ENCODE measurements at places on chromosomes 11 and 22. TPM values are rescaled to one million over a fixed set of nuclear protein-coding genes. Genes with fewer than 3 reads are reported as not detected.

HARBI1 gene
- total RNA-seq = 8.0 TPM

UCP3 gene
- total RNA-seq = 6.1 TPM

MMP1 gene
- not detected for total RNA-seq

AIFM3 gene
- 0.53 TPM for total RNA-seq

MPPED2 gene
- 1.5 TPM for total RNA-seq

IL18 gene
- 0.95 TPM for total RNA-seq

- H3K36me3 ChIP-seq = no peaks in the 10 kb centered on the region
- no peak for DNase-seq
- no peak overlapping the region for H3K4me3 ChIP-seq
- H3K27ac ChIP-seq = no peak overlapping the region
- no peaks in the 10 kb centered on the region for H3K27me3 ChIP-seq
- no peaks in the 10 kb centered on the region for H3K4me1 ChIP-seq
These were observed 150.9 kb upstream of the TTC12 start for GRCh38 chr11:113163291-113164030.

GRCh38 chr11:22753416-22753815, 76.2 kb downstream of the SVIP start:
- no peaks in the 10 kb centered on the region for H3K36me3 ChIP-seq
- H3K4me1 ChIP-seq = no peaks in the 10 kb centered on the region
- H3K27me3 ChIP-seq = no peaks in the 10 kb centered on the region
- no peak overlapping the region for H3K4me3 ChIP-seq
- H3K27ac ChIP-seq = no peak overlapping the region

- DNase-seq = no peak
- no peaks in the 10 kb centered on the region for H3K4me1 ChIP-seq
- H3K4me3 ChIP-seq = no peak overlapping the region
- H3K36me3 ChIP-seq = no peaks in the 10 kb centered on the region
- no peak overlapping the region for H3K27ac ChIP-seq
These were observed 69.2 kb upstream of the GRK3 start for GRCh38 chr22:25495285-25495684.

- no peaks in the 10 kb centered on the region for H3K27me3 ChIP-seq
- H3K4me1 ChIP-seq = no peaks in the 10 kb centered on the region
These were observed 95.4 kb upstream of the PITPNB start for GRCh38 chr22:28014211-28015045.

- H3K27ac ChIP-seq = no peak overlapping the region
- H3K4me3 ChIP-seq = no peak overlapping the region
- H3K36me3 ChIP-seq = no peaks in the 10 kb centered on the region
- no peak for DNase-seq
- H3K4me1 ChIP-seq = no peaks in the 10 kb centered on the region
These were observed 14.5 kb downstream of the OTOG start for GRCh38 chr11:17561526-17561925.

DNA sequence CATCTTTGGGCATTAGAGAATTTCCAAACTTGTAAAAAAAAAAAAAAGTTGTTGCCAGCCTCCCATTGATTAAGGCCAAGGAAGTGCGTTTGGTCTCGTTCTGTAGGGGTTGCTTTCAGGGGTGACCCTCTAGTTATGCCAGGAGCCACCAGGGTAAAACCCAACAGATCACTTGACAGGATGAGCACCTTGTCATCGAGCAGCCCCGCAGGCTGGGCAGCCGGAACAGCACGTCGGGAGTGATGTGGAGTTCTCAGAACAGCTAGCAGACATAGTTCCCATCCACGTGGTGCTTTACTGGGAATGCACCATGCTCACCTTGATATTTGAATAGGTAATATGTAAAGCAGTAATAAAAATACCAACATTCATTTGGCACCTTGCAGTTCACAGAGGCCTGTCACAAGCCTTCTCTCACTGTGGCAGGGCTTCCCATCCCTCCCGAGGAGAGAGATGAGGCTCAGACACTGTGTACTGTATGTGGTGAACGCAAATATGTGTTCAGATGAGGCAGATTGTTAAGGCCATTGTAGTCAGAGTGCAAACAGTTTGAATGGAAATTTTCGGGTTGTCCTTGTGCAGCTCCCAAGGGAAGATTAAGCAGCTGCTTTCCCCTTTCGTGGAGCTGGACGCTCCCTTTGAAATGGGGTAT, 70.9 kb upstream of the SORL1-AS1 start:
- H3K4me1 ChIP-seq = peaks cover under 1% of the 10 kb centered on the region
- no peaks in the 10 kb centered on the region for H3K27me3 ChIP-seq
- H3K4me3 ChIP-seq = no peak overlapping the region
- no peak for DNase-seq

DNA sequence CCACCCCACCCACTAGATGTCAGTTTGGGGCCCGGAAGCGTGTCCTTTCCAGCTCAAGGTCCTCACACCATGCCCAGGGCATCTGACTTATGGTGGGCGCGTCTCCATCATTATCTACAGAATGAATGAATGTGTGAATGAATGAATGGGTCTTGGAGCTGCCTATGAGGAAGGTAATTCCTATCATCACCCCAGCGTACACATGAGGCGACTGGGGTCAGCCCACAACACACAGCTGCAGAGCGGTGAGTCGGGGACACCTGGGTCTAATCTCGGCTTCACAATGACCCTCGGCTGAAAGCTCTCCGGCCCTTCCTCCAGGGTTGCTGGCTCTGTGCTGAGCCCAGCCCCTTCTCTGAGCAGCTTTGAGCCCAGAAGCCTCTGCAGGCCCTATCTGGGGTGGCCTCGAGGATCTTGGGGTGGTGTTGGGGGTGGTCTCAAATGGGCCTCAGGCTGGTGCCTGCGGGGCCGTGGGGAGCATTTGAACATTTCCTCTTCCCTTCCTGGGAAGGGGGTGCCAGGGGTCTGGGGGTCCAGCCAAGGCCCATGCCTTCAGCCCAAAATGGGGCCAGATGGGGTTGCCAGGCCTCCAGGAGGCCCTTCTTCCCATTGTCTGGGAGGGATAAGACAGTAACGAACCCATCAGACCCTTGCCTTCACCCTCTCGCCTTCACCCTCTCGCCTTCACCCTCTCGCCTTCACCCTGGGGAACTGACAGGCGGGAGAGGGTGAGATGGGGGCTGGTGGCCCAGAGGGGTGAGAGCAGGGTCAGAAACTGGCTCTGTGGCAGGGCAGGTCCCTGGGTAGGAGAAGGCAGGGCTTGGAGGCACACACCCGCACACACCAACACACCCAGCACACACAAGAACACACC, 82.4 kb downstream of the MYEOV start:
- H3K4me1 ChIP-seq = no peaks in the 10 kb centered on the region
- no peak for DNase-seq
- H3K27ac ChIP-seq = no peak overlapping the region

GRCh38 chr11:2379466-2380174, 2.5 kb downstream of the CD81 start:
- H3K27ac ChIP-seq = no peak overlapping the region
- H3K4me1 ChIP-seq = peaks cover 32% of the 10 kb centered on the region
- peaks cover 10% of the 10 kb centered on the region for H3K36me3 ChIP-seq
- no peaks in the 10 kb centered on the region for H3K27me3 ChIP-seq
- H3K4me3 ChIP-seq = no peak overlapping the region
- no peak for DNase-seq

DNA sequence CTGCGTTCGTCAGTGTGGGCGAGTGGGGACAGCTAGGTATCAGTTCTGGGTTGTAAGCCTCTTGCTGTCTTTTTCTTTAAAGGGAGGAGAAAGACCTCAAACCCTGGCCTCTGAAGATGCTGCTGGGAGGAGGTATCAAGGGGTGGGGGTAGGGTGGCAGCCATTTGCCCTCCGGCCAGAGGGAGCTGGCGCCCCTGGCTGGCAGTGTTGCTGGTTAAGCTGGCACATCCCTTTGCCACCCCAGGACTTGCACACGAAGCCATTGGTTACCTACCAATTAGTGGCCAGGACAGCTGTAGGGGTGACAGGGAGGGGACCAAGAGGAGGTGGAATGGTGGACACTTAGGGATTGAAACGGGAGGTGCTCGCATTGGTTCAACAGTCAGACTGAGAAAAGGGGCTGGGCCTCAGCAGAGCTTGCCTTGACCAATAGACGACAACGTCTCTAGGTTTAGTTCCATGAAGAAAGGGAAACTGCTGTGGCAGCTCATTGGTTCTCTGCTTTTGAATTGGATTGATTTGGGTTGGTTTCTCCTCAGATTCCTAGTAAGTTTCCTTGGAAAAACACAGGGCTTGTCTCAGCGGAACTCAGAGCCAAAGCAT, 77.9 kb downstream of the ST3GAL4 start:
- no peak overlapping the region for H3K27ac ChIP-seq
- H3K4me3 ChIP-seq = no peak overlapping the region
- H3K27me3 ChIP-seq = no peaks in the 10 kb centered on the region
- DNase-seq = no peak

- H3K27ac ChIP-seq = no peak overlapping the region
- no peak overlapping the region for H3K4me3 ChIP-seq
- DNase-seq = no peak
- no peaks in the 10 kb centered on the region for H3K27me3 ChIP-seq
- no peaks in the 10 kb centered on the region for H3K36me3 ChIP-seq
These were observed 626 bp upstream of the TBX10 start for GRCh38 chr11:67640021-67640757.

- H3K4me3 ChIP-seq = no peak overlapping the region
- no peaks in the 10 kb centered on the region for H3K27me3 ChIP-seq
- H3K36me3 ChIP-seq = no peaks in the 10 kb centered on the region
- H3K4me1 ChIP-seq = no peaks in the 10 kb centered on the region
- DNase-seq = no peak
- no peak overlapping the region for H3K27ac ChIP-seq
These were observed 81.7 kb downstream of the PHF21B start for GRCh38 chr22:44928136-44928463.

DNA sequence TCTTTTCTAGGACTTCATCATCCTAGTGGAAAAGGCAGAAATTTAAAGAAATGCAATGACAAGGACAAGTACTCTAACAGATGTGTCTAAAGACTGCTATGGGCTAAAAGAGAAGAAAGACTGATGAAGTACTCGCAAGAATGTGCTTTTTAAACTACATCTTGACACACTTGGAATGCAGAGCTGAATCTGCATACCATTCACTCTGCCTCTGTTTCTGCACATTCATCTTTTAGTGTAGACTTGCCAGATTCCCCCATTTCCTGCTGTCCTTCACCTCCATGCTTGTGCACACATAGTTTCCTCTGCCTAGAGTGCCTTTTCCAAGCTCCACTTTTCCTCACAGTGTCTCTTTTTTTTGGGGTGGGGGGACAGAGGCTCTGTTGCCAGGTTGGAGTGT, 239.0 kb upstream of the CCDC179 start:
- H3K4me3 ChIP-seq = no peak overlapping the region
- DNase-seq = no peak
- H3K27ac ChIP-seq = no peak overlapping the region
- no peaks in the 10 kb centered on the region for H3K27me3 ChIP-seq
- no peaks in the 10 kb centered on the region for H3K4me1 ChIP-seq
- H3K36me3 ChIP-seq = no peaks in the 10 kb centered on the region

DNA sequence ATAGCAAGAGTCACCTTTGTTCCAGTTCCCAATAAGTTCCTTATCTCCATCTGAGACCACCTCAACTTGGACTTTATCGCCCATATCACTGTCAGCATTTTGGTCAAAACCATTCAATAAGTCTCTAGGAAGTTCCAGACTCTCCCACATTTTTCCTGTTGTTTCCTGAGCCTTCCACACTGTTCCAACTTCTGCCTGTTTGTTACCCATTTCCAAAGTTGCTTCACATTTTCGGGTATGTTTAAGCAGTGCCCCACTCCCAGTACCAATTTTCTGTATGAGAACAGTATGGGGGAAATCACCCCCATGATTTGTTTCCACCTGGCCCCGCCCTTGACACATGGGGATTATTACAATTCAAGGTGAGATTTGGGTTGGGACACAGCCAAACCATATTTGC, 26.7 kb downstream of the BCL2L13 start:
- DNase-seq = no peak
- H3K27me3 ChIP-seq = no peaks in the 10 kb centered on the region
- H3K4me1 ChIP-seq = no peaks in the 10 kb centered on the region

DNA sequence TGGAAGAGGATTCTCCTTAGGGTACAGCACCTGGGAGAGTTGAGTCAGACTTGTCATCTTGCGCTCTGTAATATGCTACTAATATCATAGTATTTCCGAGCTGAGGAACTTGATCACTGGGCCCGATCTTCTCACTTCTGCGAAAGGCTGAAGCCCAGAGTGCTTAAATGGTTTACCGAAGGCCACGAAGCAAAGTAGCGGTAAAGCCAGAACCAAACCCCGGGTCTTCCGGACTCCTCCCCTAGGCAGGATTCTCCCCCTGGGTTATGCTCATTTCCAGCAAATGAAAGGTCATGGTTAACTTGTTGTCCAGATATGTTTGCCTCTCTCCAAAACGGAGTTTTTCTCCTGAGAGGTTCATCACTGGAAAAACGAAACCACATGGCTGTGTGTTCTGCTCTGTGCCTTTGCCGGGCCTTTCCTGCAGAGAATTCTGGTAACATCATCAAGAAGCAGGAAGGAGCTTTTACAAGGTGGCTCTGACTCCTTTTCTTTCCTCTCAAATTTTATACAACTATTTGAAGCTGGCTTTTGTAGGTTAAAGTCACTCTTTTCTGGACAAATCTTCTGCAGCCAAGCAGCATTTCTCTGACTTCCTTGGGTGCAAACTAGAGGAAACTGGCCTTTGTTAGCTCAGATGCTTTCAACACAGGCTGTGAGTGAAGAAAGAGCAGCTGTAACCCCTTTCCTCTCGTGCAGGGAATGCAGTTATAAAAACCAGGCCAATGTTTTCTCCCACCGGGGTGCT, 35.5 kb downstream of the UBASH3B start:
- no peaks in the 10 kb centered on the region for H3K36me3 ChIP-seq
- H3K27me3 ChIP-seq = no peaks in the 10 kb centered on the region
- peak overlapping the region; percentile 33 for H3K4me3 ChIP-seq
- H3K27ac ChIP-seq = peak overlapping the region; percentile 75
- DNase-seq = no peak

- no peaks in the 10 kb centered on the region for H3K4me1 ChIP-seq
- no peaks in the 10 kb centered on the region for H3K36me3 ChIP-seq
- H3K27ac ChIP-seq = no peak overlapping the region
- H3K4me3 ChIP-seq = no peak overlapping the region
- H3K27me3 ChIP-seq = no peaks in the 10 kb centered on the region
These were observed 28.6 kb downstream of the PPP2R1B start for GRCh38 chr11:111737444-111738210.

DNA sequence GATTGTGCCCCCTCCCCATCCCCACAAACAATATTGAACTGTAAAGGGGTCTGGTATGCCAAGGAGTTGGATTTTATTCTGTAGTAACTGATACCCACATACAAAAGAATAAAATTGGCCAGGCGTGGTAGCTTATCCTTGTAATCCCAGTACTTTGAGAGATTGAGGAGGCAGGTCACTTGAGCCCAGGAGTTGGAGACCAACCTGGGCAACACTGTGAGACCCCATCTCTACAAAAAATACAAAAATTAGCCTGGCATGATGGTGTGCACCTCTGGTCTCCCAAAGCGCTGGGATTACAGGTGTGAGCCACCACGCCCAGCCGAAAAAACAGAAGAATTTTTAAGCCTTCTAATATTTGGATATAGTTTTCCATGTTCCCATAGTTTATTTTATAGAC, 4.2 kb upstream of the GLB1L3 start:
- no peak overlapping the region for H3K27ac ChIP-seq
- H3K36me3 ChIP-seq = no peaks in the 10 kb centered on the region
- DNase-seq = no peak
- H3K27me3 ChIP-seq = no peaks in the 10 kb centered on the region
- no peak overlapping the region for H3K4me3 ChIP-seq
- H3K4me1 ChIP-seq = peaks cover 41% of the 10 kb centered on the region

Data from naive thymus-derived CD4-positive, alpha-beta T cell (primary cell).